ENCODE measurements at places on chromosomes 5 and 9.
A peak's percentile ranks its signal among the peaks of the same experiment; 100 is the strongest.

- no peak for DNase-seq
These were observed 19.0 kb downstream of the NACC2 start for GRCh38 chr9:136075881-136076678.

DNA sequence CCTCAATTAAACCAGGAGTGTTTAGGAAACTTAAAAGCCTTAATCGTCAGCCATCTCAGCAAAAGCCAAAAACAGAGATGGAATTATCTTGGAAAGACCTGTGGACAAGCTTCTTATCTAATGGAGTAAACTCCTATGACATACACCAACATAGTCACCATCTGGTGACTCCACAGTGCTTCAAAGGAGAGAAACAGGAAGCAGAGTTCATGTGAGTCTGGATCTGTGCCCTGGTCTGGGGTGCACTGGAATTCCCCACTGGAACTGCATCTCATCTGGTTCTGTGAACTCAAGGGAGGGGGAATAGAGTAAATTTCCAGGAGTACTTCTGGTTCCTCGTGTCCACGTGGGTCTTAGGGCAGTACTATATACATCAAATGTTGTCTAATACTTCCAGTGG is 36.3 kb upstream of the KCNN2 start:
- DNase-seq, result no peak

GRCh38 chr5:68396722-68397121 is 181.2 kb downstream of the PIK3R1 start:
- no peak for DNase-seq

- peak; percentile 89 for DNase-seq
These were observed at the start of gene TRIM32 for GRCh38 chr9:116687074-116687753. TRIM32 (plus strand) TSS chr9:116687305; CDS start chr9:116697743, 10,438 bp downstream.

DNA sequence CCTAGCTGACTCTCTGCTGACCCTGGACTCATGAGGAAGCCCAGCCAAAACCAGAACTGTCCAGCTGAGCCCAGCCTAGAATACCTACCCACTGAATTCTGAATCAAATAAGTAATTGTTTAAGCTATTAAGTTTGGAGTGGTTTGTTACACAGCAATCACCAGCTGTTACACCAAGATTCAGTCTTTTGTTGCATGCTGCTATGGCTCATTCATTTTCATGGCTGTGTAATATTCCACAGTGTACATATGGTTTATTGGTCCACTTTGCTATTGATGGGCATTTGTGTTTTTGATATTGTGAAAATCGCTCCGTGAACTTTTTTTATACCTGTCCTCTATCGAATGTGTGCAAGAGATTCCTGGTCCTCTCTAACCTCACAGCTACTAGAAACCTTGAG is 156.4 kb downstream of the FGF18 start:
- no peak for DNase-seq

- DNase-seq, result no peak
These were observed 5.4 kb downstream of the UBE2QL1 start for GRCh38 chr5:6453937-6454560.

DNA sequence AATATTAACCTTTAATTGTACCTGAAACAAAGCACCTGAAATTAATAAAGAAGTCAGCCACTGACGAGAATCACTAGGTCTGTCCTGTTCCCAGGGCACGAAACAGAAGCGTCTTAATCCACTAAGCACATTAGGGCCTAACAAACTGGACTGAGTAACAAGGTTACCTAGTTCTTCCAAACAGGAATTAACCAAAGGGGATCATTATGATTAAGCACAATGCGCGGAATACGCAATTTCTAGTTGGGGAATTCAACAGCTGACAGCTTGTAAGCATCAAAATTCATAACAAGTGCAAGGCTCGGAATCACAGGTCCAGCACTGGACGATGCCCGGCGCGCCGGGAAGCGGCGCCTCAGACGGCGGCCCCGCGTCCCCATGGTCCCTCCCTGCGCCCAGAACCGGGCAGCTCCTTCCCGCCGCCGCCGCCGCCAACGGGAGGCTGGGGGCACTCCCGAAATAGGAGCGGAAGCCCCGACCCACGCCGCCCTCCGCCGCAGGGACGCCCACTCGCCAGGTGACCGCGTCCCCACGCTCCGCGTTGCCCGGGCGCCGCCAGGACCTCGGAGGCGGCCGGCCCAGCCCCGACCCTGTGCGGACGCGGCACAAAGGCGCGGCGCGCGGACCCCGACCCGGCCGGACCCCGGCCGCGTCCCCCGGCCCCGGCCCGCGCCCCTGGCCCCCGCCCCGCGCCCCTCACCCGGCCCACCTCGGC is 898 bp downstream of the CAMSAP1 start:
- peak; percentile 20 for DNase-seq

GRCh38 chr9:35191105-35191504 is 29.3 kb downstream of the UNC13B start:
- DNase-seq, result no peak

GRCh38 chr9:35163413-35163812 is 1.6 kb downstream of the UNC13B start:
- no peak for DNase-seq

DNA sequence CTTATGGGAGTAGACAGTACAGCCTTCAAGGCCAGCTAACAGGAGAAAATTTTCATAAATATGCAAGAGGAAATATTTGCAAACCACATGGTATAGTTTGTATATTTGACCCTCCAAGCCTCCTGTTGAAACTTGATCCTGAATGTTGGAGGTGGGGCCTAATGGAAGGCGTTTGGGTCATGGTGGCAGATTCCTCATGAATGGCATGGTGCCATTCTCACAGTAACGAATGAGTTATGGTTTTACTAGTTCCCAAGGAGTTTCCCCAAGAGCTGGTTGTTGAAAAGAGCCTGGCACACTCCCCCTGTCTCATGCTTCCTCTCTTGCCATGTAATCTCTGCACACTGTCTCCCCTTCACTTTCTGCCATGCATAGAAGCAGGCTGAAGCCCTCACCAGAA is 3.3 kb upstream of the PAIP1 start:
- peak; percentile 61 for DNase-seq

DNA sequence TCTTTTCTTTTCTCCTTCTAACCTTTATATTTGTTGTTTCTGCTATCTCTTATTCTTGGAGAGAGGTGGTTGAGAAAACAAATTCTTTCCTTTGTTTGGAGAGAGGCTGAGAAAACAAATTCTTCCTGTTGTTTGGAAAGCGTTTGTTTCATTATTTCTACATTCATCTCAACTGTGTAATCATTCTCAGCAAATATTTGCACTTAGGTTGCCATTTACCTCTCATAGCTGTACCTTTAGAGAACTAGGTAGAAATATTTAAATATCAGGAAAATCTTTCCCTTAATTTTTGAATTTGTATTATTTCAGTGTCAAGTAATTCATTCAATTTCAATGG is 1824.4 kb upstream of the CDH9 start:
- DNase-seq, result no peak

DNA sequence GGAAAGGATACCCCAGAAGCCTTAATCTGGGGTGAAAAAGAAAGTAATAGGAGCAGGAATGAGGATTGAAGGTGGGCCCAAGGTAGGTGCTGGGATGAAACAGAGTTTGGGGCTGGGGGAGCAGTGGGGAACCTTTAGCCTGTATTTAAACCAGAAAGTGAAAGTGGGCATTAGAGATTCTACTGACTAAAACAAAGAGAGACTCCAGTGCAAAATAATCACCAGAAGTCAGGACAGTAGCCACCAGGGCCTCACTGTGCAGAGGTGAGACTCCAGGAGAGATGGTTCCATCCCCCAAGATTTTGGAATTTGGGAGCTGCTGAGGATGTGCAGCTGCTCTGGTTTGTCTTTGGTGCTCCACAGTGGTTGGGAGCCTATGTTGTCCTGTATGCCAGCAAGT is 13.1 kb downstream of the DNAJB5 start:
- no peak for DNase-seq

- peak; percentile 7 for DNase-seq
These were observed 400.9 kb downstream of the RAB3C start for GRCh38 chr5:58983526-58984452.

- DNase-seq, result no peak
These were observed 175.1 kb upstream of the MSX2 start for GRCh38 chr5:174549254-174549653.

GRCh38 chr9:135489188-135489906 is 9.8 kb downstream of the PPP1R26 start:
- DNase-seq, result no peak

- DNase-seq, result no peak
These were observed 10.3 kb downstream of the IDNK start for GRCh38 chr9:83633255-83633654.

DNA sequence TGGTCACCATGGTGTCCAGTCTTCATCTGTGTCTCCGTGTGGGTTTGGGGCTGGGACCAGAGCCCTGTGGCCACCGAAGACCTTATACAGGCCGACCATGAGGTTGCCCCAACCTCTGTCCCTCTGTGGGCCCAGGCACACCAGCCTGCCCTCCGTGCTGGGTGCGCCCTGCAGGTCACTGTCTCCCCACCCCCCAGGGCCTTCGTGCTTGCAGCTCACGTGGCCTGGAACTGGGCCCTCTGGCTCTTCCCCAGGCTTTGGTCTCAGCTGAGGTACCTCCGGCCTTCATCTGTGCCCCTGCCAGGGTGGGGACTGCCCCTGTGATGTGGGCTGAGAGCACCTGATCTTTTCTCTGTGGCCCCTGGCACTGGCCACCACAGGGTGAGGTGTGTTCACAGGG is 92.1 kb downstream of the RXRA start:
- no peak for DNase-seq

DNA sequence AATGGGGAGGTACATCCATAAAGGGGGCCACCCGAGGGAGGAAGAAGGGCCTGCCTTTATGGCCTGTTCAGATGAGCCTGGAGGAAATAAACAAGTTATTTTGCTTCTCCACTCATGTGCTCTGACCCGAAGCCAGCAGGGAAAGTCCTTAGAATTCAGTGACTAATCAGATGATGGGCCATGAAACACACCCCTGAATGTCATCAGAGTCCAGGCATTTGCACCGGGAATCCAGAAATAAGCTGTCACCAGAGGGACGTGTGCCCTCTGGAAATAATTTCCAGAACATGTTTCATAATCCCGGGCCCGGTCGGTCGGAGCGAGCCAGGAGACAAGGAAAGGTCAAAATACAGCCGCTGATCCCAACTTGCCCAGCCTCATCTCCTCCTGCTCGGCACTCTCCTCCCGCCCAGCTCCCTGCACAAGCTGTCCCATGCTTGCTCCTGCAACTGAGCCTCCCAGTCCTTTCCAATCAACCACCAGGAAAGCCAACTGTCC is 73.6 kb upstream of the ZNF622 start:
- peak; percentile 81 for DNase-seq

DNA sequence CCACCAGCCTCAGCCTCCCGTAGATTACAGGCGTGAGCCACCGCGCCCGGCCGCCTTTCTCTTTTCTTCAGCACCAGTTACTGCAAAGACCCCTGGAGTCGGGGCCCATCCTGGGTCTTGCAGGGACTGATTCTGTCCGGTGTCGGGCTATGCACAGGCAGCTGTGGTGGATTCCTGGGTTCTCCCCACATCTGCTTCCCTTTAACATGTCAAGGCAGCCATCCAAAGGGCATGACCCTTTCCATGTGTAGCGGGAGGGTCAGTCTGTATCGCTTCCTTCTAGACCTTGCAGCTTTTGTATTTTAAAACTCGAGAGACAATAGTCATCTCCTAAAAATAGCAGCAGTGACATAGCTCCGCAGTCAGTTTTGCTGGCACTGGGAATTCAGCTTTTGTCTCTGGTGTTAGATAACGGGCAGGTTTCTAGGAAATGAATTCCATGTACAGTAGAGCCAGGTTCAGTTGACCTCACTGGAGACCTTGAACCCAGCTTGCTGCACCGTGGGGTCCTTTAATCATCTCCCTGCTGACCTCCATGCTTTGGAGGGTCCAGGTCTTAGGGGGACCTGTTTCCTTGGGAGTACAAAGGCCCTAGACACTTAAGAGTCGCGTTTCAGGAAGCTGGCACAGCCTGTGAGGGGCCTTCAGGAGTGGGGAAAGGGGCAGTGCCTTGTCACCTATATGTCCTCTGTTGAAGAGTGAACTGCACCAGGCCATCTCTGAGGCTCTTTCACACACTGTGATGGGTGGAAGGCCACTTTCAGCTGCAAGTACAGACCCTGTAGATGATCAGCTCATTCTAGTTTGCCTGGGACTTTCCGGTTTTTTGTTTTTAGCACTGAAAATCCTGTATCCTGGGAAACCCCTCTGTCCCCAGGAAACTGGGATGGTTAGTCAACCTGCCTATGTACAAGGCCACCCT is 13.8 kb downstream of the ANKRD33B start:
- DNase-seq, result no peak

DNA sequence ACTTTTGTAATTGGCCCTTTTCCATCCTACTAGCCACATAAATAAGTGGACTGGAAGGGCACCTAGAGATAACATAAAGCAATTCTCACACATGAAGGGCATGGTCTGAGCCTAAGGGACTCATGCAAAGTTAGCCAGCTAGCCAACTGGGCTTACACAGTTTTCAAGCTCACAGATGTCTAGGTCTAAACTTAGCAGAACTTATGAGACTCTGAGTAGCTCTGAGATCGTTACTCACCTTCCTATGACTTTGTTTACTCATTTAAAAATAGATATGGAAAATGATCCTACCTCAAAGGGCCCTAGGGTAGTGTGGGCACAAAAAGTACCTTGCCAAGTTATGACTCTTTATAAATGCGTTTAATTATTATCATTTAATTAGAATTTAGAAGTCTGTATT is 410.4 kb upstream of the MPDZ start:
- DNase-seq, result no peak

- DNase-seq, result no peak
These were observed 82.9 kb downstream of the ISOC1 start for GRCh38 chr5:129177451-129177850.

DNA sequence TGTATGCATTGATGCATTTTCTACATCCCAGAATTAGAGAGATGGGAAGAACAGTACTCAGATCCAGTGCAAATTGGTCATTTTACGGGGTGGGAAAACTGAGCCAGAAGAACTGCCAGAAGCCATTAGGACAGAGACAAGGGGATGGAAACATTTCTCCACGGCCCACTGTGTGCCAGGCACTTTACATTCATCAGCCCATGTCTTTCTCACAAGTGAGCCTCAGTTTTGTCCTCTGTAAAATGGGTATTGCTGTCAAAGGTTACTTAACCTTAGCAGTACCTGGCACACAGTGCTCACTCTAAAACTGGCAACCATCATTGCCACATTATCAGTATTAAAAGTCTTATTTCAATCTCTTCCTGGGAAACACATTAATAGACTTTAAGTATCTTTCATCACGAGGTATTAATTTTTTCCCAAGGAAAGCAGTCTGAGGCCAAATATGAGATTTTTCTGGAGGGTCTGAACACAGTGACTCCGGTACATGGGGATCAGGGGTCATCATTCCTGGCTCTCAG is 5.2 kb downstream of the DUSP1 start:
- DNase-seq, result no peak
